ENCODE measurements at places on chromosomes 16 and 17. TPM values are rescaled to one million over a fixed set of nuclear protein-coding genes. Genes with fewer than 3 reads are reported as not detected.

- DNase-seq, result no peak
These were observed 1.5 kb downstream of the AMZ2 start for GRCh38 chr17:68249354-68249765.

DNA sequence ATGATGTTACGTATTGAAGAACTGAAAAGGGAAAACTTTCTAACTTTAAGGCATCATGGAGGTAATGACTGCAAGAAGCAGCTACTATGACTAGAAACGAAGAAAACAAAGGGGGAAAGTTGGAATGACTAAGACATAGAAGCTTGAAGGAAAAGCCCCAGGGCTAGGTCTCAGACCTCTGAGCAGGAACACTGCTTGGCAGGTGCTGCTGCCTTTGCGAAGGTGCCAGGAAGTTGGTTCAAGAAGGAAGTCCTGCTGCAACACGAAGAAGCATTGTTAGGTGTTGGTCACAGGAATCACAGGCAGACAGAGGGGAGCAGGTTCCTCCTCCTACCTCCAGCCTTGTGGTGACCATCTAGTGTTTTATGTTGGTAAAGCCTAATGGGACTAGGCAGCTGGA, 48.1 kb upstream of the HS3ST4 start:
- DNase-seq, result no peak

ACAP1 gene
- 1.5 TPM for total RNA-seq

PABPN1L gene
- total RNA-seq, result not detected

DNA sequence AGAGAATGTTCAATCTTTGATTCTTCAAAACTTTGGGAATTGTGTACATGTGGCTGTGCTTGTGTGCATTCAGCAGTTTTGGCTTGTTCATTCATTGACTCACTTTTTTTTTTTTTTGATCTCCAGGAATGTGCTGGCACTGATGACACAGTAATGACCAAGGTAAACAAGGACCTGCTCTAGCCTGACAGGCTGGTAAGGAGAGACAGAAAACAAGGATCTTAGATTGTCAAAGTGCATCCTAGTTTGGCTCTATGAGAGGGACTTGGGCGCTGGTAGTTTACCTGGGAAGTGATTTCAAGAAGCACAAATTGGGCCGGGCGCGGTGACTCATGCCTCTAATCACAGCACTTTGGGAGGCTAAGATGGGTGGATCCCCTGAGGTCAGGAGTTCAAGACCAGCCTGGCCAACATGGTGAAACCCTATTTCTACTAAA, 233.1 kb upstream of the WSCD1 start:
- DNase-seq, result no peak

UTP4 gene
- total RNA-seq, result 12.1 TPM

GRCh38 chr17:82295472-82295814, 21.9 kb upstream of the CSNK1D start:
- no peak for DNase-seq

DNA sequence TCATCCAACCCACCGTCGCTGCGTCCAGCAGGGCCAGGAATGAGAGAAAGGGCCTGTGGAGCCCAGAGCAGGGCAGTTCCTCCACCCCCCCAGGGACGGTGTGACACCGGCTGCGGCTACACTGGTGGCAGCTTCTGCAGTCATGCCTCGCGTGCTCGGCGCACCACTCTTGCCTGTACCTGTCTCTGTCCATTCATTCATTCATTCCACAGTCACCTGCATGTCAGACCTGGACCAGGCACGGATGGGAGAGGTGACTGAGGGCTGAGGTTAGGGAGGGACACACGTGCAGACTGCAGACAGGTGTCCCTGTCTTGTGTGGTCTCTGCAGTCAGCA, 27.3 kb downstream of the ENDOV start:
- no peak for DNase-seq

FKBP10 gene
- total RNA-seq, result 22.9 TPM

PTX4 gene
- total RNA-seq, result 0.52 TPM

- no peak for DNase-seq
These were observed 58.0 kb upstream of the FAM20A start for GRCh38 chr17:68658999-68659780.

DNA sequence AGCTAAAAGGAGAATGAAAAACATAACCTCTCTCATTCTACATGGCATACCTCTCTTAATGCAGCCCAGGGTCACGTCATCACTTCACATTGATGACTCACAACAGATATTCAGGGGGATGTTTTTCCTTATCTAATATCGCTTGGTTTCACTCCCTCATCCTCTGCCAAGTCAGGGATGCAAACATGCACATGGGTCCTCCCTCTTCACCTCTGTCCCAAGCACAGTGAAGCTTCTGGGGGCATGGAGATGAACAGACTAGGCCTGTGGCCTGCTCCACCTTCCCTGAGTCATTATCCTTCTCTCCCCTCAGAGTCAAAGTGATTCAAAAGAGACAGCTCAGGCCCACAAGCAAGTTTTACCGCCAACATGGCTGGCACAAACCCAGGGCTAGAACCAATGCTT, 2.3 kb upstream of the MT2A start:
- peak; percentile 84 for DNase-seq

DNA sequence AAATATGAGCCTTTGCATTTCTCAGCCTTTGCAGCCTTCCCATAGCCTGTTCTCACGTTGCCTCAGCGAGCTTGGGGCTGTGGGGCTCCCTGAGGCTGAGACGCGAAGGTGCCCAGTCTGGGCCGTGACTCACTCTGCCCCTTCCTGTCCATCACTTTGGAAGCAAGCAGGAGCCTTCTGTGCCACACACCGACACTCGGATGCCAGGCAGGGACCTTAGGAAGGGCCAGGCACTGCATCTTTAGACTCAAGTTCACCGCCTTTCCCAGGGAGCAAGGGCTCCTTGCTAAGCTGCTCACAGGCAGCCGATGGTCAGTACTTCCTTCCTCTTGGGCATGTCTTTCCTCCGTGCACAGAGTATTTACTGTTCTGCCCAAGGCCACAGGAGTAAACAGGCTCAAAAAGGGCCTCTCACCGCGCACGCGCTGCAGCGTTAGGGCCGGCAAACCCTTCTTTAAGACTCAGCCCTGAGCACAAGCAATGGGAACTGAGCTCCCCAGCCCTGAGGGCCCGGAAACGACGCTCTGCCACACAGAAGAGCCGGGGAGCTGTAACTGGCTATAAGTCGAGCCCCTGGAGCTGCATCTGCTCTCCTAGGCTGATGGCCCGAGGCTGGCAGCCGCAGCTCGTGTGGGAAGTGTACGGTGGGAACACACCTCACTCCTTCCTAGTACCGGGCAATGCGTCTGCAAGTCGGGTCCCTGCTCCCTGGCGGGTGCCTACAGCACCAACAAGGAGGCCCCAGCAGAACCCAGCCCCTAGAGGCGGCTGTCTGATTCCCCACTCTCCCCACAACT, 7.2 kb downstream of the TIMM22 start:
- no peak for DNase-seq

DNA sequence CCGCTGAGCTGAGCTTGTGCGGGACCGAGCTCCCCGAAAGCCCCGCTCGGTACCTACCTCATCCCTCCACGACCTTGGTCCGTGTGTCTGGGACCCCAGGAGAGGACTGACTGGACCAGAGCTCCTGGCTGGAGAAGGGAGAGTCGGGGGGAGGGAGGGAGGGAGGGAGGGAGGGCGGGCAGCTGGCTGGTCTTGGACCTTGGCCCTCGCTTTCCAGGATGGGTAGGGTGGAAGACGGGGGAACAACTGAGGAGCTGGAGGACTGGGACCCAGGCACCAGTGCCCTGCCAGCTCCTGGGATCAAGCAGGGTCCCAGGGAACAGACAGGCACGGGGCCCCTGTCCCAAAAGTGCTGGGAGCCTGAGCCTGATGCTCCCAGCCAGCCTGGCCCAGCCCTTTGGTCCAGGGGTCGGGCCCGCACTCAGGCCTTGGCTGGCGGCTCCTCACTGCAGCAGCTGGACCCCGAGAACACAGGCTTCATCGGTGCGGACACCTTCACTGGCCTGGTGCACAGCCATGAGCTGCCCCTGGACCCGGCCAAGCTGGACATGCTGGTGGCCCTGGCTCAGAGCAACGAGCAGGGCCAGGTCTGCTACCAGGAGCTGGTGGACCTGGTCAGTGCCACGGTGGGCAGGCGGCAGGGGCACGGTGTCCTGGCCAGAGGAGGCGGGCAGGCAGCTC, 553 bp downstream of the RHBDL1 start:
- no peak for DNase-seq

DNA sequence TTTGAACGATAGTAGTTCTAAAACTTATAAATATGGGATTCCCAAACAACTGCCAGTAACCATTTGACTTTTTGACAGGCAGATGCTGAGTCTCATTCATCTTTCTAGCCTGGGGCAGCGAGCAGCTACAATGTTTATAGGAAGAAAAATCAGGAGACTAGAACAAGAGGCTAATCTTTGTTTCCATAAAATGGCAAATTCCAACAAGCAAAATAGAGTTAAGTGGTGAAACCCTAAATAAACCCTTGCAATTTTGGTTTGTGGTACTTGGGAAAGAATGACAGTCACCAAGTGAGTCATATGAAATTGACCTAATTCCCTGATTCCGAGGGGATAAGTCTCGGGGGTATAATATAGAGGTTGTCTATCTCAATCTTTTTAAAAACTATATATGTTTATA, 27.3 kb upstream of the HS3ST2 start:
- no peak for DNase-seq

CHMP6 gene
- total RNA-seq, result 33.2 TPM

PRR35 gene
- not detected for total RNA-seq

GRCh38 chr17:38673707-38674013, 1.1 kb downstream of the EPOP start:
- no peak for DNase-seq

TNRC6A gene
- 48.1 TPM for total RNA-seq

- peak; percentile 28 for DNase-seq
These were observed 140.5 kb downstream of the SEC14L1 start for GRCh38 chr17:77281122-77281903.

GRCh38 chr16:66703406-66704215, 7.1 kb upstream of the CMTM4 start:
- DNase-seq, result no peak

- no peak for DNase-seq
These were observed 73.4 kb downstream of the MRM3 start for GRCh38 chr17:855569-855968.

METRNL gene
- total RNA-seq, result 41.5 TPM

GRCh38 chr16:80489173-80489572, 51.6 kb upstream of the DYNLRB2 start:
- DNase-seq, result no peak

GRCh38 chr17:48625495-48626244, 488 bp downstream of the HOXB9 start:
- DNase-seq, result peak; percentile 52

TBC1D3I gene
- 0.85 TPM for total RNA-seq

DNA sequence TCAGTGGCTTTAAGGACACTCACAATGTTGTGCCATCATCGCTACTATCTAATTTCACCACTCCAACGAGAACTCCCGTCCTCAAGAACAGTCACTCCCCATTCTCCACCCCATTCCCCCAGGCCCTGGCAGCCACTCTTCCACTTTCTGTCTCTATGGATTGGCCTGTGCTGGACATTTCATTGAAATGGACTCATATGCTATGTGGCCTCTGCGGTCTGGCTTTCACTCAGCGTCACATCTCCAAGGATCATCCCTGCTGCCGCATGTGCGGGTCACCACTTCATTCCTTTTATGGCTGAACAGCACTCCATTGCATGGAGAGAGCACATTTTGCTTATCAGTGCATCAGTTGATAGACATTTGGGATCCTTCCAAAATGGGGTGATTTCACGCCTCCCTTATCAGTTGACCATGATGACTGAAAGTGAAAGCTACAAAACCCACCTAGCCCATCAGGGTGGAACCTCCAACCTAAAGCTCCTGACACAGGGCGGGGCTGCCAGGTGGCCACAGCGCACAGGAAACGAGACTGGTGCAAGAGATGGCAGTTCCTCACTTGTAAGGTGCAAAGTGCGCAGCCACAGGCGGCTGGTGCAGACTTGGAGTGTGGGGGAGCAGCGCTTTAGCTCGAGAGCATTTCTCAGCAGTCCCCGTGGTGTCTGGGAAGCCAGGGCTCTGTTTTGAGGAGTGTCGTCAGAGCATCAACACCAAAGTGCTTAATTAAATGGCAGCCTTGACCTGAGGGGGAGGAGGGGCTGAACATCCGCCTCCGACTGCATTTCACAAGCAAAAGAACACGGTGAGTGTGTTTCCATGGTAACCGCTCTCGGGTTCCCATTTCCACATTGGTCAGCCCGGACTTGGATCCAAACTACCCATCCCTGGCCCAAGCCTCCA, 23.8 kb downstream of the COTL1 start:
- DNase-seq, result no peak

DNA sequence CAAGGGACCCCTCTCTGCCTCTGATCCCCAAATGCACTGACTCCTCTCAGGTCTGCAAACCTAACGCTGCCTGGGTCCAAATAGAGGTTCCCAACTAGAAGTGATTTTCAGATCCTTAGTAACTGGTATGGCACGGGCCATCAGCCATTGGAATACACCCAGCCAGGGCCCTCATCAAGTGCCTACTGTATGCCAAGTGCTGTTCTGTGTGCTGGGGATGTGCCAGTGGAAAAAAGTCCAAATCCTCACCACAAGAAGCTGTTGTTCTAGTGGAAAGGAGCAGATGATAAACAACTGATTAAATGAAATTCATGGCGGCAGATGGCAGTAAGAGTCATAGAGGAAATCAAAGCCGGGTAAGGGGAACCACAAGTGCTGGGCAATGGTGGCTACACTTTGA, 57.2 kb upstream of the MED9 start:
- no peak for DNase-seq

NPIPB6 gene
- not detected for total RNA-seq

DNA sequence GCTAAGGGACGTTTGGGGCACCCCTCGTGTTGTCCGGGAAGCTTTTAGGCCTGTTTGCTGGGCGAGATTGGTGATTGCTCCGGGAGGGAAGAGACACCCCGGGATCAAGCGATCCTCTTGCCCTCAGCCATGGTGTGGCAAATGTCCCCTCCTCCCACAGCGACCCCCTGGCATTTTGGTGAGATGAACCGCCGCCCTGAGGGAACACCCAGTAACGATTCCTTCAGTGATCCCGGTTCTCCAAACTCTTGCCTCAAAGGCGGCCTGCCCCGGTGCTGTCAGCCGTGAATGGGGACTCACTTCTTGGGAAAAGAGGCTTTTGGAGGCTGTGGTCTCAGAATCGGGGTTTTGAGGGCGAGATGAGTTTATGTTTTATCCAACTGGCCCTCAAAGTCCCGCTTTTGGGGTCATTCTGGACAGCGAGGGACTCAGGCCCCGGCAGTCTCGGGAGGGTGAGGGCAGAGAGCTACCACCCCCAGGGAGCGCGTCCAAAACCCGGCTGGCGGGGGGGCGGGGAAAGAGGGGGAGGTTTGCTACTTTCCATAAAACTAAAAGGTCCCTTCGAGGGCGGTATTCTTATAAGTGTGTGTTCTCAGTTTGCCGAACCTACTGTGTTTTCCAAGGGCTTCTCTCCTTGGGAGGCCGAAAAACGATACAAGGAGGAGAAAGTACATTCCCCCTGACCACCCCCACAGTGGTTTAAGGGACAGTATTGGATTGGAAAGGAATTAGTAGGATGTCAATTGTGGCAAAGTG, 232.7 kb downstream of the MRTFB start:
- DNase-seq, result peak; percentile 52

TTYH2 gene
- total RNA-seq, result 5.6 TPM
